ENCODE measurements at places on chromosomes 5 and 9.

DNA sequence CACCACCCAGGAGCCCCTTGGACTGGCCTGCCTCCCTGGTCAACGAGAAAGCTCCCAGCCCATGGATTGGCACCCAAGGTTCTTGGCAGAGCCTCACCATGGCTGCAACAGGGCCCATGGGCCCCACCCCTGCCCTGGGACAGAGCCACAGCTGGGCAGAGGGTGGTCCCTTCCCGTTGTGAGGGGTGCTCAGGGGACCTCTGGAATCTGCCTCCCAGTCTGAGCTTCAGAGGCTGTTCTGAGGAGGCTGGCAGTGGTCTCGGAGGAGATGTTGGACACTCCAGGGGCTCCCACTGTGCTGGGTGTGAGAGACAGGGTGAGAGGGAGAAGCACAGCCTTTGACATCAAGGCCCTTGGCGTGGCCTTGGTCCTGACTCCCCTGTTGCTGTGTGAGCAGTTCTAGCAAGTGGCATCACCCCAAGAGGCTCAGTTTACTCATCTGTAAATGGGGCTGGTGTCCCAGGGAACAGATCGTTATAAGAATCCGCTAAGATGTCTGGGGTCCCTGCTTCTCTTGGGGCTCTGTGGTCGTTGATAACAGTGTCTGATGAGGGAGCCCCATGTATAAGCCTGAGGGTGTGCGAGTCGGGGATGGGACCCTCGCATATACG lies 33.0 kb downstream of the LHX3 start:
- no peak for DNase-seq

GRCh38 chr9:94112716-94113465 lies 28.6 kb downstream of the PTPDC1 start:
- no peak for DNase-seq

GRCh38 chr5:103366918-103367549 lies 108.5 kb downstream of the MACIR start:
- DNase-seq: no peak

DNA sequence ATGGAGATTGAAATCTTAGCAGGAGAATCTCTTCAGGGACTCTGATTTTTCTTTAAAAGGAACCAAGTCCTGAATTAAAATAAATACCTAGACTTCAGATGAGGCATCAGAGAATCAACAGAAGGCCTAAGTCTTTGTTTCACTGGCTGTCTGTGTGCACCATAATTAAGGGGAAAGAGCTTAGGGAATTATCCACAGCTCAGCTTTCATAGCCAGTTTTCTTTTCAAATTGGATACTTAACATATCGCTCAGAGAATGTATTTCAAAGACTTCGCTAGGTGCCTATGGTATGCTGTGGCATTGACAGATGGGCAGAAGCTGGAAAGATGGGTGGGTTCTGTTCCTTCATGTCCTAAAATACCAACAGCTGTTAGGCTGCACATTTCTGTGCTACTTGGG lies 325.8 kb downstream of the TMEM38B start:
- DNase-seq: no peak

GRCh38 chr9:114607671-114608524 lies 3.2 kb upstream of the TMEM268 start:
- DNase-seq: no peak

DNA sequence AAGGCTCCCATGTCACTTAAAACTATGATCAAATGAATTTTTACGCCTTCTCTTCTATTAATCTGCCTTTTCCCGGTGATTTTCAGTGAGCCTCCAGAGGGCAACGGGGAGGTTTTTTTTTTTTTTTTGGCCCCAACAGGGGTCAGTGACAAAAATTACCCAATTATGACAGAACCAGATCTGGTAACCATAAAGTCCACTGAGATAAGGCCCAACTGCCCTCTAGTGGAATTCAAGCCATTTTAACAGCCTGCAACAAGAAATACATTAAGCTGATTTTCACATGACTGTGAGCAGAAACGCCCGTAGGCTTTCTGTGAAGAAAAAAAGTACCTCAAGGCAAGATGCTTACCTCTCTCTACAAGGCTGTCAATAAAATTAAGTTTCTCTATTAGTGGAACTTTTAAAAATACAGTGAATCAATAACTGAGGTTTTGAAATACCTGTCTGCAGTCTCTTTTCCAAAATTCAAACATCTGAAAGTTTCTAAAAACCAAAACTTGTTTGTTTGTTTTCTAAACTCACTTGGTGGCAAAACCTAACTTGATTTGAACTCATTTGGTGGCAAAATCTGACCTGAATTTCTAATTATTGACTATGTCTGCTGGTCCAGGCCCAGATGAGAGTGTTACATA lies 49.7 kb upstream of the FST start:
- DNase-seq: no peak

DNA sequence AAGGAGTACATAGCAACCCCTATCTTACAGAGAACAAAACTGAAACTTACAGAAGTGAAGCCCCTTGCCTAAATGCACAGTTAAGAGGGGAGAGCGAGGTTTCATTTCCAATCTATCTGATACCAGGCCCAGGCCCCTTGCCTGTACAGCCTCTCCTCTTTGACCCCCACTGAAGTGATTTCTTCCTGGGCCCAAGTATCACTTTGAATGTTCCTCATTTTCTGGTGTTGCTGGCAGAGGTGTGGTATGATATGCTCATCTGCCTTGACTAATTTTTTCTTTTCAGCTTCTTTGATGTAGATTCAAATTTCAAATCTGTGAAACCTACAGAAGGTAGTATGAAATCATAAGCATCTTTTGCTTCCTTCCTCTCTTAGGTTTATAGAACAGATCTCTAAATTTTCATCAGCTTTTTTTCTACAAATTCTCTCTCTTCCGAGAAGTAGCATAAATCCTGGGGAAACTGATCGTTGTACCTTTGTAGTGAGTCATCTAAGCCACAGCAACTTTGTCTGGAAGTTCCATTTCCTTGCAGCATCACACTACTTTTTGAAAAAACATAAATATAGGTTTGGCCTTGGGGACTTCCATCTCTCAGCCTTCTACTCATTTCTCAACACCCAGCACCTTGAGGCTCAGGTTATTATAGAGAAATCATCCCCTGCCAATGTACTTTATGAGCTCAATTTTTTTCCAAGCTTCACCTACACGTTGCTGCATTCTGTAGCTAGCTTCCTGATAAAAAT lies 402.4 kb upstream of the PTGER4 start:
- no peak for DNase-seq

DNA sequence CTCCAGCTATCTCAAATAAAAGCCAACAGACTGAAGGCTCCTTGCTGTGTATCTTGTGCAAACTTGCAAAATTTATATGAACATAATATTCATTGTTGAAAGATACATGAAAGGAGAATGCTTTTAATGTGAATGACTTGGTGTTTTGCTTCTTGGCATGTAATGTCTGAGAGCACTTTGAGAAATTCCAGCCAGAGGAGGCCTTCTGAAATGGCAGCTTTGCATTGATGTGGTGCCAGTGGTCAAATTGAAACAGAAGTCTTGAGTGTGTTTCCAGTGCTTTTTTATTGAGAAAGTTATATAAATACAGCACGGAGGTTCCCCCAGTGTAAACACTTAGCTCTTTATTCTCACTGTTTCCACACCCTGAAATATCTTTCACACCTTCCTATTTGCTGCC lies 182.1 kb downstream of the ADCY2 start:
- no peak for DNase-seq

GRCh38 chr5:124922255-124922975 lies 176.0 kb upstream of the ZNF608 start:
- DNase-seq: no peak

DNA sequence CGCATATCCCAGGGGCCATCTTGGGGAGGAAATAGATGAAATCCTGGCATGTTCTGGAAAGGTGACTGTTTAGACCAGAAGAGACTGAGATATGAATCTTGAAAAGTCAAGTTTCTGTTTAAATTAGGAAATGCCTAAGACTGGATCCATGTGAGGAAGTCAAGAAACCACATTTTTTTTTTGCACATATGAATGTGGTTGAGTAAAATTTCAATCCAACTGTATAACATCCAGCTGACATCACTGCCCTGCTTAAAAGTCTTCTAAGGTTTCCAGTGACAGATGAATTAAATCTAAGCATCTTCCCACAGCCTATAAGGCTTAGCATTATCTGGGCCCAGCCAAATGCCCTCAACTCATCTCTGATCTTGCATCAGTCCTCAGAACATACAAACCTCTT lies 47.7 kb upstream of the TCERG1 start:
- no peak for DNase-seq

DNA sequence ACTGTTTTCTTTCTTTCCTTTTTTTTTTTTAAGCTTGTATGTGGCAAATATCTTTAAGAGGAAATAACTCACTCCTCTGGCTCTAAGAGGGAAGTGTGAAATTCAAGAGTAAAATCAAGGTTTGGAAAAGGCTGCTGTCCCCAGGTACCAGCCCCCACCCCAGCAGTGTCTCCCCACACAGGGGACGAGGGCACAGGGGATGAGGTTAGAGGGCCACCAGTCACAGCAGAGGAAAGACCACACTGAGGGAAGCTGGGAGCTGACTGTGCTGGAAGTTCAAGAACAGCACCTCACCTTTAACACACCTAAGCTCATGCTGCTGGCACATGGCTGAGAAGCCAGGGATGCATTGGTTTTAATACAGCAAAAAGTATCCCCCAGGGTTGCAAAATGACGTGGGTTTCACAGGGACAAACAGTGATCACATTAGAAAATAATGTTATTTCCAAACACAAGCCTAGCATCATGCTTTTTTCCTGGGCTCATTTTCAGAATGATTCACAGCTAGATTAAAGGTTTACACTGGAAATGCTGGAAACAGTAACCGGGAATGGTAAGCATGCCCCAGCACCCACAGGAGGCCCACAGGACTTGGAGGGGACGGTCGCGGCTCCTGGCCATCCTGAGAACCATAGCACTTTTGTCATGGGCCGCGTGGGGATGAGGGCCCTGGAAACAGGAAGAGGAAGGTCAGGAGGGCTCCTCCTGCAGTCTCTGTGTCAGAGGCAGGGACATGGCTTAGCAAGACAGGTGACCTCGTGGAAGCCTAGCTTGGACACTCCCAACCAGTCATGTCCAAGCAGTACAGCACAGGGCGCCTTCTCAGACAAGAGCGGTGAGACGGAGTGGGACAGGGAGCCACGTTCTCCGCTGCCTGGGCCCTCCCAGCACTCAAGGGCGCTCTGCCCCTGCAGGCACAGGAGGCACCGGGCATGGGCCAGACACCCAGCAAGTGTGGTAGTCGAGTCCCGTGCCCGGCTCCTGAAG lies 6.9 kb downstream of the LPCAT1 start:
- DNase-seq: peak; percentile 14

- no peak for DNase-seq
Measured at GRCh38 chr5:68260467-68260866, 44.9 kb downstream of the PIK3R1 start.

GRCh38 chr5:172901012-172901780 lies 58.0 kb upstream of the RPL26L1 start:
- peak; percentile 89 for DNase-seq

DNA sequence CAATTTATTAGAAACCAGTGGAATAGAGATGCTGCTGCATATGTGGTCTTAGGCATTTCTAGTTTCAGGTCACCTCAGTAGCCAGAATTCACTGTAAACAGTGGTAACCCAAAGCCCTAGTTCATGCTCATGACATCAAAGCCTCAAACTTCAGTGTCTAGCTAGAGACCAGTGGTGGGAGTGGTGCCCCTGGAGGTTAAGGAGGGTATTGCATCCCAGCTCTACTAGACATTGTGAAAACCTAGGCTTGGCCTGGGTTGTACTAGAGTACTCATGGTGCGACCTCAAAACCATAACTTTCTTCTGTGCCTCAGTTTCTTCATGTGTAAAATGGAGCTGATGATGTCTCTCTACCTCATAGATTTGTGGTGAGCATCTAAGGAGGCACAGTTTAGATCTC lies 18.8 kb downstream of the COL5A1 start:
- DNase-seq: no peak

GRCh38 chr5:173231996-173232498 lies 3.0 kb downstream of the NKX2-5 start:
- DNase-seq: no peak

DNA sequence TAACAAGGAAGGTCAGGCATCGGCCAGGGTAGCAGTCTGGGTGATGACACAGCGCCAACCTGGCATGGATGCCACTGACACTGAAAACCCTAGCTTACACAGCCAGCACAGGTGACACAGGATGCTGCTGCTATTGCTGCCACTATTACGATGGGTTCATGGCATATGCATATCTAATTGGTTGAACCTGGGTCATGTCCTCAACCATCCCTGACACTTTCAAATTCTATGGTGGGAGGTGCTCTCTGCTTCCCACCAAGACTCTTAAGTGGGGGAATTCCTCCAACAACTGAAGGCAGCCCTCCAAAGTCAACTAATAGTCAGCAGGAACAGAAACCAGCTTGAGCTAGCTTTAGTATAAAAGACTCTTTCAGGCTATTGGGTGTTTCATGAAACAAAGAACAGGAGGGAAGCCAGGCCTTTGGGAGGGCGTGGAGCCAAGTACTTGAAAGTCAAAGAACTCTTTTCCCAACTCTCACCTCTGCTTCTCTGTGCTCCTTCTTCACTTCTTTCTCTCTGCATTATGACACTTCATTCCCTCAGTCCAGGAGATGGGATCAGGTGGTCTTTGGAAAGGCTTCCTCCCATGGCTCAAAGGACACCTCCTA lies 21.3 kb downstream of the PTTG1 start:
- no peak for DNase-seq

DNA sequence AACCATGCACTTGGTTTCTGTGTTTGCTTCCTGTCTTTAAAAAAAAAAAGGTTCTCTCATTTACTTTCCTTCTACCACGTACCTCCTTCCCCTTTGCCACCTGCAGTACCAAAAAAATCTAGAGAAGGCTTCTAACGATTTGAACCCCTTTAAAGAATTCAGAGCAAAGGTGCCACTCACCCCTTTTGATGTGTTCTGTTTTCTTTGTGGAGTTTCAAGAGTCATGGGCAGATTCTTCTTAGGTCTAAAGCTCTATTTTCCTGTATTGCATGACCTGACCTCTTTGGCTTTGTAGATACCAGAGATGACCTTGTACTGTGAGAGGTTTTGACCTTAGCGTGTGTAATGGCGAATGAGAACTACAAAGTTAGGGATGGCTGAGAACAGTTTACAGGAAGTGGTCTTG lies 29.0 kb downstream of the TXNDC8 start:
- no peak for DNase-seq

DNA sequence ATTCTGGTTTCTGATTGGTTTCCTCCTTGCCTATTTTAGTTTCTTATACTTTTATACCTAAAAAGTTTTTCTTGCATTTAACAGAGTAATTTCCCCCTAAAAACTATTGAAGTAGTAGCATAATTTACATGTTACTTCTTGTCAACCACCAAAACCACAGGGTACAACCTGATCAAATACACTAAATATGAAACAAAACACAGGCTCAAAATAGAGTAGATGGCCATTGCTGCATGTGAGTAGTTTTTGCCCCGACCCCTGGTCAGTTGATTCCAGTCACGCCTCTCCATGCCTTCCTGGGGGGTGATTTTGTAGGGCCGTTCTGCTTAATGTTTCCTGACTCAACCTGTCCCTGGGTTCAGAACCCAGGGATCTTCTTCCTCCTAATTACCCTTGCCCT lies 101.8 kb downstream of the TLE4 start:
- no peak for DNase-seq

GRCh38 chr9:110370315-110370714 lies 32.7 kb upstream of the TXNDC8 start:
- DNase-seq: no peak

- DNase-seq: no peak
Measured at GRCh38 chr5:172951371-172952033, 7.7 kb upstream of the RPL26L1 start.

Data from non-pigmented ciliary epithelial cell (primary cell).